Esophagus squamous epithelium (tissue), 5 donors: ENCODE measurements at places on chromosomes 16 and 17. TPM values are rescaled to one million over a fixed set of nuclear protein-coding genes. Genes with fewer than 3 reads are reported as not detected.

- DNase-seq, result no peak
Measured at GRCh38 chr17:31309556-31309955, 4.3 kb downstream of the EVI2B start.

DNA sequence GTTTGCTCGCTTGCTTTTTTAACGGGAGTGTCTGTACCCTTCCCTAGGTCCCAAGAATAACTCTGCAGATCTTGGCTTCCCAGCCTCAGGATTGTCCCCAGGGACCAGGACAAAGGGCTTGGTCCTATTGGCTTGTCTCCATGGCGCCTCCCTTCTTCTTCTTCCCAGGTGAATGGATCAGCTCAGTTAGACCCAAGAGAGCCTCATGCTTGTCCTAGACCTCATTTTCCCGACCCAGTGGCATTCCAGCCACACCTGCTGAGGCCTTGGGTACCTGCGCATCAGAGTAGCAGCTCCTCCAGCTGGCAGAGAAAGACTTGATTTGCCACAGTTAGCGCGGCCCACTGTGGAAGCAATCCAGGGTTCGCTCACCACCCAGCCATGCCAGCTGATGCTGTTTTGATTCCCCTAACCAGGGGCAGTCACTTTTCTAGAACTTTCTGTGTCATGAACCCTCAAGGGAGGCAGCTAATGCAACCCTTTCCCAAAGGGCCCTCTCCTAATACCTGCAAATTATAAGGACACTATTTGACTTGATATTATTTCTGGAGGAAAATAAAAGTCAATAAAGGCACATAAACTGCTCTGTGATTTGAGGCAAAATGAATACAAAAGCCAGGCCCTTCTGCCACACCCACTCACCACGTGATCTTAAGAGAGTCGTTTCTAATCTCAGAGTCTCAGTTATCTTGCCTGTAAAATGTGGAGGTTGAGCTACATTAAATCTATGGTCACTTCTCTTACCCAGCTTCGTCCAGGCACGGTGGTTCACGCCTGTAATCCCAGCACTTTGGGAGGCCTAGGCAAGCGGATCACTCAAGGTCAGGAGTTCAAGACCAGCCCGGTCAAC lies 13.9 kb downstream of the GPR142 start:
- no peak for DNase-seq

DNA sequence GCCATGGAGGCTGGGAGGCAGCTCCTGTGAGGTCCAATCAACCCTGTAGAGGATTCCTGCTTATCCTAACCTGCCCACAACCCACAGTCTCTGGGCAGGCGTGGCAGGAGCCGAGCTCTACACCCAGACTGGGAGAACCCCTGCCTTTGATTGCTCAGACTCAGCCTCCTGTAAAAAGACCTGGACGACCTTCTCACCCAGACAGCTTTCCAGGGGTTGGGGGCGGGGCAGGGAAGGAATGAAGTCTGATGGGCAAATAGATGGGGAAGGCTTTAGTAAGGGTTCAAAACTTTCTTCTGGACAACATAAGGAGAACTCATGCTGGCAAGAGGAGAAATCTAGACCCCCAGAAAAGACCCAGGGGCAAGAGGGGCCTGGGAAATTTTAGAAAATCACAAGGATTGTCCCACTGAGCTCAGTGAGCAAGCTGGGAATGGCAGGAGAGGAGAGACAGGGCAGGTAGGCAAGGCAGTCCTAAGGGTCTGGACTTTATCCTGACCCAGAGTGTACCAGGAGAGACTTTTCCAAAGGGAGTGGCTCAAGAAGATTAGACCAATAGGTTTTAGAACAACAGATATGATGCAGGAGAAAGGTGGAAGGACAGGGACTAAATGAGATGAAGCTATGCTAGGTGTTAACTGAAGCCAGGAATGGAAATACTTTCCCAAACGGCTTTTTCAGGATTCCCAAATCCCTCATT lies 70.8 kb downstream of the TMEM132E start:
- DNase-seq, result no peak

DNA sequence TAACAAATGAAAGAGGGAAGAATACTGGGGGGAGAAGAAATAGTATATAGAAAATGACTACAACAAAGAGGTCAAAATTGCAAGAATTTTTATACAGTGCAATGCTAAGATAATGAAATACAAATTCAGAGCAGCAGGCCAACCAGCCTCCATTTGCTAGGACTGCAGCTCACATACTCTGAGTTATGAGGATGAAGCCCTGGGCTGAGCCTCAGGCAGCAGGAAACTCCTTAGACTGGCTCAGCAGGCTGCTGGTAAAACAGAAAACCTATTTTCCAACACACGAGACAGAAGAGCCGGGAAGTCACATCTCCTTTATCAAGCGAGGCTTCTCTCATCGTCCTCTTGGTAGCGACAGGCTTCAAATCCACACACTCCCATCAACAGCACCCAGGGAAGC lies 296.5 kb downstream of the SLC39A11 start:
- no peak for DNase-seq

DNA sequence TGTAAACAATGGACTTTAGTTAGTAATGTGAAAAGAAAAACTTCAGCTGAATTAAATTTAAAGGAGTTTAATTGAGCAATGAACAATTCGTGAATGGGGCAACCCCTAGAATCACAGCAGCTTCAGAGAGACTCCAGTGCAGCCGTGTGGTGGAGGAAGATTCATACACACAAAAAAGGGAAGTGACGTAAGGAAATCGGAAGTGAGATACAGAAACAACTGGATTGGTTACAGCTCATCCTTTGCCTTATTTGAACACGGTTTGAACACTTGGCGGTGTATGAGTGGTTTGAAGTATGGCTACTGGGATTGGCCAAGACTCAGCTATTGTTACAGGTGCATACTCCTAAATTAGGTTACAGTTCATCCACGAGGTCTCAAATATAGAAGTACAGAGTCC lies 460.4 kb upstream of the ASIC2 start:
- DNase-seq, result no peak

Gene MXRA7
- total RNA-seq, result 116 TPM

Gene CHD9NB
- total RNA-seq, result 2.2 TPM

Gene CPHXL2
- total RNA-seq, result not detected
